ENCODE measurements at places on chromosomes 1 and 21.

DNA sequence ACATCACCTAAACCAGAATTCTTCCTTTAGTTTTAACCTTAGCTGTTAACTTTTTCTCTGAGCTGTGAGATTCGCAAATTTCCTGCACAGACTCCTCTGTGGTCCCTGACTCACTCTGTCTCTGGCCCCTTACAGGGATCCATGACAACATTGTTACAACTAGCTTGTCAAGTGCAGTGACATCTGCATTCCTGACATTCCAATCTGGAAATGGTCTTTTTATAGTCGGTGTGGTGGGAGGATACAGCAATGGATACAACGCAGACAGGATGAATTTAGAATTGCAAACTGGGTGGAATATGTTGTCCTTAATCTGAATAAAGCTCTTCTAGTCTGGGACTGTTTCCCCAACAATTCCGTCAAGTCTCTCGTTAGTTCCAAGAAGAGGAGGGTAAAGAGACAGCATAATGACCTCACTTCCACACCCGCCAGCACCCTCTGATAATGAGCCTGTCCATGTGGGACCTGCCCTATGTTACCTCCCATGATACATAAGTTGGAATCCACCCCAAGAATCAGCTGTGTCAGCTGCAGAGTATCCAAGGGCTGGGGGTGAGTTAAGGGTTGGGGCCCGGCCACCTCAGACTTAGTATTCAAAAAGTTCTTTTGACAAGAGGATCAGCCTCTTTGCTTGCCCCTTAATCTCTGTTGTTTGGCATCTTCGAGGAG is 49.4 kb downstream of the ILDR2 start:
- no peak for DNase-seq

GRCh38 chr1:112957133-112957812 is 1.3 kb upstream of the SLC16A1 start:
- no peak for DNase-seq

DNA sequence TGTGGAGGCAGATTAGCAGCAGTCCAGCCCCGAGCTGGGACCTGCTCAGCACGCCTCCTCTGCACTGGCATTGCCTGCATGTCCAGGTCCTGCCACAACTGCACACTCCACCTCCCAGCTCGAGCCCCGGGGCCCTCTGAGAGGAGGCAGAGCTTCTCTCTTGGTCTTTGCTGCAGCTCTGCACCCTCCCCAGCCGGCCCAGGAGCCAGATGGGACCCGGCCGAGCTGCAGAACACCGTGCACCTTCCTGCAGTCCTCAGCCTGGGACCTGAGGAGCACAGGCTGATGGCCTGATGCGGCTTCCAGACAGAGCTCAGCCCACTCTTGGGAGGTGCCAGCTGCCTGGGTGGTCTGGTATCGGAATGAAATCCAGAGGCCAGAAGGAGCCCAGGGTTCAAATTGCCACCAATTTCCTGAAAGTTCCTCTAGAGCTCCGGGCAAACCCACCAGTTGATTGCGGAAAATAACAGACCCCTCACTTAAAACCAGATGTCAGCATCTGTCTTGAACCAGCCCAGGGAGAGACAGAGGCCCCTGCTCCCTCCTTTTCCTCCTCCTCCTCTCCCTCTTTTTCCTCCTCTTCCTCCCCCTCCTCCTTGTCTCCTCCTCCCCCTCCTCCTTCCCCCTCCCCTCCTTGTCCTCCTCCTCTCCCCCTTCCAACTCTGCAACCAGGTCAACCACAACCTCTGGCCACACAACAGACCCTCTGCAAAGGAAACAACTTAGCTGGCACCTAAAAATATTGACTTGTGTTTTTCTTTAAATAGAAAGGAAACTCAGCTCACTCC is 10.6 kb upstream of the SPSB1 start:
- no peak for DNase-seq

- DNase-seq, result no peak
These were observed 3.3 kb upstream of the ELAVL4 start for GRCh38 chr1:50105433-50105832.

DNA sequence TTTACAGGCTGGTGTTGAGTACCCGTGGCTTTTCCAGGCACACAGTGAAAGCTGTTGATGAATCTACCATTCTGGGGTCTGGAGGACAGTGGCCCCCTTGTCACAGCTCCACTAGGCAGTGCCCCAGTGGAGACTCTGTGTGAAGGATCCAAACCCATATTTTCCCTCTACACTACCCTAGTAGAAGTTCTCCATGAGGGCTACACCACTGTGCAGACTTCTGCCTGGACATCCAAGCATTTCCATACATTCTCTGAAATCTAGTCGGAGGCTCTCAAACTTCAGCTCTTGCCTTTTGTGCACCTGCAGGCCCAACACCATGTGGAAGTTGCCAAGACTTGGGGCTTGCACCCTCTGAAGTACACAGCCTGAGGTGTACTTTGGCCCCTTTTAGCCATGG is 227.8 kb downstream of the BACH1 start:
- DNase-seq, result no peak

DNA sequence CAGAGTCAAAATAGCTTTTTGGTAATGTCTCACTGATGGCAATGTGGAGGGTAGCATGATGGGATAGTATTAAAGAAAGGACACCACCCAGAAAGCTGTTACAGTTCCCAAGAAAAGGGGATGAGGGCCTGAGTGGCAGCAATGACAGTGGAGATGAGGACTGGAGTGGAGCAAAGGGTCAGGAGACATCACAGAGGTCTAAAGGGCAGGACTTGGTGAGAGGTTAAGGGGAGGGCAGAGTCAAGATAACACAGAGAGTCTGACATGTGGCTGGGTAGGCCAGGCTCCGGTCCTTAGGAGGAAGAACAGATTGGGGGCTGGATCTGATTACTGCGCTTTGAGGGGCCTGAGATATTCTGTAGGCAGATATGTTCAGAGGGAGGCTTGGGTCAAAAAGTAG is 19.3 kb downstream of the ELF3 start:
- DNase-seq, result no peak

GRCh38 chr1:33261344-33261743 is 5.1 kb downstream of the ZNF362 start:
- DNase-seq, result no peak

DNA sequence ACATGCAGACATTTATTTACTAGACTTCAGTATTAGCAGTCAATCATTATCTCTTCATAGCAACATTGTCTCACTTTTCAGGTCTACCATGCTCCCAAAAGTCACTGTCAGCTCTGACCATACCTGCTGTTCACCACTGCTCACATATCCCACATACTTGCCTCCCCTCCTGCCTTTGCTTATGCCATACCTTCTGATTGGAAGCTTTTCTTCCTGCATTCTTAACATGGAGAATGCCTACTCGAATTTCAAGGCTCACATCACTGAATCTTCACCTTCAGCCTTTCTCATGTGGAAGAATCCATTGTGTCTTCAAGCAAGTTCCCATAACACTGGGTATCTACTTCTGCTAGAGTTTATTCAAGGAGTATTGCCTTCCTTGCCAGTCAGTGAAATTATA is 135.4 kb downstream of the NTNG1 start:
- no peak for DNase-seq

DNA sequence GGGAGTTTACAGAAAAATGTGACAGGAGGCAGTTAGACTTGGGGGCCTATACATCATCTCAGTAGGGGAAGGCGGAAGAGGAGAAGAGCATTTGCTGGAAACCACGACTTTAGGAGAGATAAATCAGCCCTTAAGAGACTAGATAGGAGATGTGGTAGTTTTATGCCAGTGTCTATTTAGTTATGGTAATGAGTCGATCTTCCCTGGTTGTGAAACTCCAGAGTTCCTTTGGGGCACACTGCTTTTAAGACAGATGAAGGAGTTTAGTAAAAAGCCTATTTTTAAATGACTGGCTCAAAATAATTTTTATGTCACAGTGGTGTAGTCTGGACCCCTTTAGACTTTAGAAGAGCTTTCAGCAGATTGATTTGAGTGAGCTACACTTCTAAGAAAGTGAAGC is 7.8 kb downstream of the PGM1 start:
- DNase-seq, result no peak

DNA sequence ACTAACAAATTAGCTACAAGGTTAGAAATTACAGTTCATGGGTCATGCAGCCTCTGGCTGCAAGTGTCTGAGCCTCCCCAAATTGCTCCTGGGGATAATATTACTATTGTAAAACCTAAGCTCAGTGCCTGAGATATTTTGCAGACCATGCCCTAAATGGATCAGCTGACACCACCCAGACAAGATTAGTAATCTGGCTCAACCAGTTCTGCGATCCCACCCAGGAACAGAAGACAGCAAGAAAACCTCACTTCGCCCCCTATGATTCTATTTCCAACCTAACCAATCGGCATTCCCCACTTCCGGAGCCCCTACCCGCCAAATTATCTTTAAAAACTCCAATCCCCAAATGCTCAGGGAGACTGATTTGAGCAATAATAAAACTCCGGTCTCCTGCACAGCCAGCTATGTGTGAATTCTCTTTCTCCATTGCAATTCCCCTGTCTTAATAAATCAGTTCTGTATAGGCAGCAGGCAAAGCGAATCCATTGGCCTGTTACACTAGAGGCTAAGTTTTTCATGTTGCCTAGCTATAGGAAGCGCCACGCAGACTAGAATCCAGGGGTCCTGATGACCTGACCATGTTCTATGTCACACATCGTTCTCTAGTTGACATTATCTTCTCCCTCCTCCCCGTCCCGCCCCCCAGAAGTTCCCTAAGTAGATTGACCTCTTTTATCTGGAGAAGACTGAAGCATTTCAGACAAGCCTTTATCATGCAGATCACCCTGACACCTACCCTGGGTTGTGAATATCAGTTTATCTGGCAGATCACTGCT is 22.4 kb upstream of the ZFYVE9 start:
- DNase-seq, result no peak

DNA sequence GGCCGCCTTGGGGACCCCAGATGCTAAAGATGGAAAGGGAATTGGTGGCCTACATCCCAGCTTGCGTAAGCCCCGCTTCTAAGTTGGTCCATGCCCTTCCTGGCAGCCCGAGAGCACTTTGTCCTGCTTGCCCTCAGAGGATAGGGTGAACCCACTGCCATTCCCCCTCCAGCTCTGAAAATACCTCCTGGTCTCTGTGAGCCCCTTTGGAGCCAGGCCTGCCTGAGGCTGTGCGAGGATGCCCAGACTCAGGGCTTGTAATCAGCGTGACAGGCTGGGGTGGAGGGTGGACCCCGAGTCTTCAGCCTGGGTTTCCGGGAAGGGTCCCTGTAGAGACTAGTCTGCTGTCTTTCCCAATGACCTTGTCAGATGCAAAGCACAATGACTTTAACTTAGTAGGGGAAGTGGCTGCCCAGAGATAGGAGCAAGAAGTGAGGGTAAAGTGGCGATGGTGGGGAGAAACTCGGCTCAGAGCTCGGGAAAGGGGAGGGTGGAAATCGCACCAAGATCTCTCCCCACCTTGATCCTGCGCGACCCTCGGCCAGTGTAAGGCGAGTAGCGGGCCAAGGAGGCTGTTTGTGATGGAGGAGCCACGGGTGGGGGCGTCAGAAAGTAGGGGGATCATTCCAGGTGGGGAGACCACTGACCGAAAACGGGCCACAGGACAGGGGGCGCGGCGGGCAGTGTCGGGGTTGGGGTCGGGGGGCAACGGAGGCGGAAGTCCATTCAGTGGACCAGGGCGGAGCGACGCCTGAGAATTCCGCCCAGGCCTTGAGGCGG is 2.7 kb upstream of the HES3 start:
- no peak for DNase-seq

All from pons (tissue), 1 donor.